ENCODE measurements at places on chromosomes 16 and 17.
A peak's percentile ranks its signal among the peaks of the same experiment; 100 is the strongest.

DNA sequence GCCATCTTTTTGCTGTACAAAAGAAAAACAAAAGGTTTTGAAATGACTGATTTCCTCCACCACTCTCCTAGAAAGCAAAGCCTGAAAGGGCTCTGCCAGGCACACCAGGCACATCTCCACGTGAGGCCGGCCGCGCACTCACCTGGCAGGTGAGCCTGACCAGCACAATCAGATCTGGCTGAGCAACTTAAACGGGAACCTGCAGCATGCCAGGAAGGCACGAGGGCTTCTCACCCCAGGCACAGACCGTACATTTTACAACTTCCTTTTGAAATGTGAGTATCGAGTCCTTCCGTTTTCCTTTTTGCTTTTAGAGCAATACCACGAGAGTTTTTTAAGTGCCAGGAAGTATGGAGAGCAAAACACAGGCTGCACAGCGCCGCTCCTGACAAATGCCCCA lies 22.5 kb downstream of the SLC38A10 start:
- no peak for DNase-seq

- no peak for DNase-seq
These were observed 399.7 kb downstream of the XYLT1 start for GRCh38 chr16:17070882-17071592.

DNA sequence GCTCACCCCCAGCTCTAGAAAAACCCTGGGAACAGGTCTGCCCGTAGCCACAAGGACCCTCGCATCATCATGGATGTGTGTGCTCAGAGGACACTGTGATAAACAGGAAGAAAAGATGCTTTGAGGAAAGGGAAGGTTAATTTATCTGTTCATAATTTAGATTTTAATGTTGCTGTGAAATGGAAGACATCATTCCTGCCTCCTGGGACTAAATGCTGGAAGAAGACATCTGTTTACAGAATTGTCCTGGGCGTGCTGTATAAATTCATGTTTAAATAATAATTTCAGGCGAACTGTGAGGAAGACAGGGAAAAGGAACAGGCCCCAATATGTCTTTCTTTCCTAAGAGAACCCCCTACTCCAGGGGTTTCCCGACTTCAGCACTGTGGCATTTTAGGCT lies 112.6 kb downstream of the SHISA6 start:
- DNase-seq = no peak

GRCh38 chr17:6157716-6158115 lies 87.5 kb downstream of the WSCD1 start:
- no peak for DNase-seq

- no peak for DNase-seq
These were observed 43.1 kb upstream of the NKD1 start for GRCh38 chr16:50505115-50505514.

DNA sequence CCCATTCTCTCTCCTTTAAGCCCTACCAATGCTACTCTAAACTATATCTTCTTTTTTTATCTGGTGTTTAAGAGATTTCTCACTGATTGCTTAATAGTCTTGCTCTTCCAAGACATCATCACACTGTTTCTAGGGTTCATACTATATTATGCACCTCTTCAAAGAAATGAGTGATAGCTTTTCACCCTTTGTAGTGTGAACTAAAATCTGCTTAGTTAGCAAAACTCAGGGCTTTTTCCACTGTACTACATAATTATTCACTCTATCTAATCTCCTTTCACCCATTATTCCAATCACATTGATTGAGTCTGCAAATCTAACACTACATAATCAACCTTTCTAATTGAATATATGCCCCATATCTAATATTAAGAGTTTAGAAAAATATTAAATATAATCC lies 456.0 kb upstream of the SOX9 start:
- DNase-seq = no peak

DNA sequence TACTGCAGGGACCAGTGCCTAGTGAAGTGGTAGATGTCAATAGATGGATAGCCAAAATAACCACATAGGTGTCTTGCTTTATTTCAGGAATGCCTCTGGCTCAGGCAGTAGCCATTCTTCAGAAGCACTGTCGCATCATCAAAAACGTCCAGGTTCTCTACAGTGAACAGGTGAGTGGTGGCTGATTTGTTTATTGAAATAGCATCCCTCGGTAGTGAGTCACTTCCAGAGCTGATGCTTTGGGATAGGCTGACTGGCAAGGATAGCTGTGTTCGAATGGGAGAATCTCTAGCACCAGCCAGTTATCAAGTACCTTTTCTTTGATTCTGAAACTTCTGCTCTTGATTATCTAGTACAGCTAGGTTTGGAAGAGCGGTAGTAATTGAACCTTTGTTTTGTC lies 10.3 kb downstream of the PHAF1 start:
- no peak for DNase-seq

GRCh38 chr17:2335726-2336214 lies 487 bp downstream of the TSR1 start:
- no peak for DNase-seq

GRCh38 chr16:1090620-1091587 lies 5.1 kb downstream of the C1QTNF8 start:
- DNase-seq = peak; percentile 32
